GM04504 (cell line): ENCODE measurements at places on chromosomes 5 and 9.
A peak's percentile ranks its signal among the peaks of the same experiment; 100 is the strongest.

DNA sequence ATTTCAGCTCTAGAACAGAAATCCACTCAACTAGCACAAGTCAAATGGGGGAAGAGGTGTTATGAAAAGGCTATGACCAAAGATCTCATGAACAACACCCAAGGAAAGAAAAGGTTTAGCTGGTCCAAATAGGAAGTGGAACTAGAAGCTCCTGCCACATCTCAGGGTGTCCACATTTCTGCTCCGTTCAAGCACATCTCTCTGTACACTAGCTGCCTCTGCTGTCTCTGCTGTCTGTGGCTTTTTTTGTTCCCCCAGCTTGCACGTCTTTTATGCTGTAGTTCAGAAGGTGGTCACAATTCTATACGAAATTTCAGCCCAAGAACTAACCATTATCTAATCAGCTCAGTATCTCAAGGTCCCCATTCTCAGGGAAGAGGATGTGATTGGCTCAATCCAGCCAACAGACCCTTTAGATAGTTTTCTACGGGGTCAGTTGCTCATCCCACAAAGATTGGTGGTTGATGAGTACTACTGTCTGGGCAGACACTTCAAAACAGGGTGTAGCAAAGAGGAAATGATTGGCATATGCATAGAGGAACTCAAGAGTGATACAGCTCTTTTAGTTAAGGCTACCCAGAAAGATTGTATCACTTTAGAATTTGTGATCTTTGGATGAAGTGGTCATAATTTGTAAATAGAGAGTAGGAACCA lies 44.0 kb downstream of the FANCC start:
- DNase-seq = no peak

DNA sequence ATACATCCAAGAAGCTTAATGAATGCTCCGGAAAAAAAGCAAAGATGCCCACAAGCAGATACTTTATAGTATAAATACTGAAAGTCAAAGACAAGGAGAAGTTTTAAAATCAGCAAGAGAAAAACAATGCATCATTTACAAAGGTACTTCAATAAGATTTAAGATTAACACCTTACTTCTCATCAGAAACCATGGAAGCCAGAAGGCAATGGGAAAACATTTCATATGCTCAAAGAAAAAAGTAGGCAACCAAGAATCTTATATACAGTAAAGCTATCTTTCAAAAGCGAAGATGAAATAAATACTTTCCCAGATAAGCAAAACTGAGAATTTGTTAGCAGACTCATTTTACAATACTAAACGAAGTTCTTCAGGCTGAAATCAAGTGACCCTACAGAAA lies 51.1 kb downstream of the ABHD17B start:
- no peak for DNase-seq

DNA sequence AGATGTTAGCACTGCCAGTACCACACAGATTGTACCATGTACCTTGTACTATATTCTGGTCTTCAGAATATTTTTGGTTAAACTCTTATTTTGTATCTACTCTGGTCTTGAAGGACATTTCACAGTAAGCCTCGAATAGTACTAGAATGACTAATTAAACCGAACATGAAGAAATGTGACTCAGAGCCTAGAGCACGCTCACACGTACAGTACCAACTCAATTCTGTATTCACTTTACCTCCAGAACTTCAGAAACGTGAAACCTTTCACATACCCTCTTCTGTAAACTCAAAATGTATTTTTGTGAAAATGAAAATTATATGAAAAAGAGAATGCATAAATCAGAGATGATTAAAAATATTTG lies 112.8 kb downstream of the MVB12B start:
- DNase-seq = peak; percentile 28

GRCh38 chr9:124593651-124594058 lies 86.5 kb upstream of the NR5A1 start:
- DNase-seq = no peak

DNA sequence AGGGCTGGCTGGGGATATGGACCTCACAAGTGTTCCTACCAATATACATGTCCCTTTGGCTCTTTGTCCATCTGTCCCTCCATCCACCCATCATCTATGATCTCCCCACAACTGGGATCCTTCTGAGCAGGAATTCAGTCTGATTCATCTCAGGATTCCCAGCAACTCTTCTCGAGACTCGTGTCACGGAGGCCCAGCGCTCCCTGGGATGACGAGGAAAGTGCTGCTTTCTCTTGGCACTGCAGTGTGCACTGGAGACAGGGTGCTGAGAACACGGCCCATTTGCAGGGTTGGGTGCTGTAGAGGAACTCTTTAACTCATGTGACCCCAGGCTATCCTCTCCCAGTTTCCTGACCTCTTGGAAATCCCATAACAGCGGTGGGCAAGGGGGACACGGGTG lies 72.9 kb downstream of the ANGPTL2 start:
- DNase-seq = no peak

DNA sequence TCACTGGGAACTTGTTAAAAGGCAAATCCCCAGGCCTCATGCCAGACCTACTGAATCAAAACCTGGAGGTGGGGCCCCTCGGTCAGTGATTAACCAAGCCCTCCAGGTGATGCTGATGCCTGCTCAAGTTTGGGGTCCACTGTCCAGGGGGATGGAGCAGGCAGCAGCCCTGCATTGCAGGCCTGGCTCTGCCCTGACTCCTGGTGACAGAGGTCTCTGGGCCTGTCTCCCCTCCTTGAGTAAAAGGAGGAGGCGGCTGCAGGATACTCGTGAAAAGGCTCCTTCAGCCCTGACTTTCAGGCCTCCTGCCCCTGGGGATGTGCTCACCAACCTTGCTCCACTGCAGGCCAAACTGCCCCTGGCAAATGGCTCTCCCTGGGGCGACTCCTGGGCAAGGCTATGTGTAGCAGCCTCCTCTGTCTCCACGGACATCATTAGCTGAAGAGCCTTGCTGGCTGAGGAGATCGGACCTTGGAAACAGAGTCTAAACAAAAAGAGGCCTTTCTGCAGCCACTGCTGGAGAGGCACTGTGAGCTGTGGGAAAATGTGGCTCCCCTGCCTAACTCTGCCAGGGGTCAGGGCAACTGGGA lies 134.8 kb upstream of the ALDH1B1 start:
- no peak for DNase-seq

DNA sequence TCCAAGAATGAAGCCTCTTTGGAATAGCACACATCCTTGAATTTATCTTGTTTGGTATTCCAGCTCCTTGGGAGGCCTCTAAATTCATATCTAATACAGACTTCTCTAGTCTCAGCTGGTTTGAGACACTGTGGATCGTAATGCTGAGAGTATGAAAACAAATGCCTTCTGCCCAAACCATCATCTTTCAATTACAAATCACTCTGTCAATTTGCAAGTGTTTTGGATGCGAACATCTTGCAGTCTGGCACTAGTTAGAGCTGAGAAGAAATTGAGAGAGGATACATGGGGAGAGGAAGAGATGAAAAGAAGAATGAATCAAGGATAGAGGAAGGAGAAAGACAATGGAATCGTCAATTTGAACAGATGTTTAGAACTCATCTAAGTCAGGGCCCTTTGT lies 342.6 kb downstream of the ASTN2 start:
- no peak for DNase-seq

DNA sequence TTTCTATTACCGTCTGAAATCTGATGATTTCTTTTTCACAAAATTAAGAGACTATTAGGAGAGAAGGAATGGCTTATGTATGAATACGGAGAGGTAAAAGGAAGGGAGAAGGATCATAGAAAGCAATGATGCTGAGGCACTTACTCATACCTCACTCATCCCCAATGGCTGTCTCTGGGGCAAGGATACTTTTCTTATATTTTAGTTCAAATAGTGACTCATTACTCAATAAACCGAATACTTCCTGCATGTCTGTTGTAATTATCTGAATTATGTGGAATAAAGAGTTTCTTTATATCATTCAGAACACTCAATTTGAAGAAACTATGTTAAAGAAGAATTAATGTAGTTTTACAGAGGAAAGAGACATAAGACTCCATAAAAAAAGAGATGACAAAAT lies 284.5 kb upstream of the NUDT12 start:
- no peak for DNase-seq

DNA sequence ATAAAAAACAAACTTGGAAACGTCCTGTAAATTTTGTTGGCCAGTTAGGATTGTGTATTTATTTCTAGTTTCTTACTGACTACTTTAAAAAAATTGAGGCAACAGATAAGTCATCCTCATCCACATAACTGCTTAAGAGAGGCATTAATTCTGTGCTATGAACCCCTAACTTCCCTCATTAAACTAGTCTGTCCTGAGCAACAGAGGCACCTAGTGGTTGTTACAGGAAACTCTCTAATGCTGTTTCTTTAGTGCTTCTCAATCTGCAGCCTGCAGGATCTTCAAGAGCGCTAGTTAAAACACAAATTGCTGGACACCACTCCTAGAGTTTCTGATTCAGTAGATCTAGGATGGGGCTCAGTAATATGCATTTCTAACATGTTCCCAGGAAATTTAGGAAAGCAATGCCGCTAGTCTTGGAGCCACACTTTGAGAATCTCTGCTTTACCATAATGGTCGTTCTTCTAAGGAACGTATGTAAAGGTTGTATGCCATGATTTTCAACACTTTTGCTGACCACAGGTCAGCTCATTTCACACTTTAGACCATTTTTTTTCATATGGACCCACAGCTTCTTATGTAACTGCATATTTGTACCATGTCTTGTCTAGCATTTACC lies 410.1 kb upstream of the SMARCA2 start:
- DNase-seq = no peak

DNA sequence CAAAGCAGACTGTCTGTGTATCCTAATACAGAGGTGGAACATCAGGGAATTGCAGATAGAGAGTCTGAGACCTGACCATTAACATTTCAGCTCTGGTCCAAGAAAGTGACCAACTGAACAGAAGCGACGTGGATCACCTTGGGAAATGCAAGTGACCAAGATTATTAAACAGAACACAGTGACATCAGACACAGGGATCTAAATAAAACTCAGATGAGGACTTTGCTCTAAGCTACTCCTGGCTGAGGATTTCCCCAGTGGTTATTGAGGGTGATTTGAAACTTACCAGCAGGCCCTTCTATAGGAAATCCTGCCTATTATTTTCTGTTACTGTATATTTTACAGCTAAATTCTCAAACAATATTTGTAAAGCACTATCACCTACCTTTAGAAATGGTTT lies 436.0 kb downstream of the TMEM38B start:
- no peak for DNase-seq

DNA sequence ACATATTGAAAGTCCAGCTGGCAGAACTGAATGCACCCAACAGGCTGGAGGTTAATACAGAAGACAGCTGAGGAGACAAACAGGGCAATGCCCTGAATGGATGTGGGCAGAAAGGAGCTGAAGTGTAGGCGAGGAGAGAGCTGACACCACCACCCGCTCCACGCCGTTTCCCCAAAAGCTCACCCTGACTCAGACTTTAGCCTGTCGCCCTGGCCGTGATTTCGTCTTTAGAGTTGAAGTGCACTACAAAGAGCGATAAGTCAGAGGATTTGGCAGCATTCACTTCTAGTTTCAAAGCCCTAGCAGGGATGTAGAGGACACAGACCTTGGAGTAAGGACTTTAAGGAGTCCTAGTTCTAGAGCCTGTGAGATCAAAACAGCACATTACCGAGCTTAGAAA lies 2.2 kb upstream of the ERAP1 start:
- no peak for DNase-seq

DNA sequence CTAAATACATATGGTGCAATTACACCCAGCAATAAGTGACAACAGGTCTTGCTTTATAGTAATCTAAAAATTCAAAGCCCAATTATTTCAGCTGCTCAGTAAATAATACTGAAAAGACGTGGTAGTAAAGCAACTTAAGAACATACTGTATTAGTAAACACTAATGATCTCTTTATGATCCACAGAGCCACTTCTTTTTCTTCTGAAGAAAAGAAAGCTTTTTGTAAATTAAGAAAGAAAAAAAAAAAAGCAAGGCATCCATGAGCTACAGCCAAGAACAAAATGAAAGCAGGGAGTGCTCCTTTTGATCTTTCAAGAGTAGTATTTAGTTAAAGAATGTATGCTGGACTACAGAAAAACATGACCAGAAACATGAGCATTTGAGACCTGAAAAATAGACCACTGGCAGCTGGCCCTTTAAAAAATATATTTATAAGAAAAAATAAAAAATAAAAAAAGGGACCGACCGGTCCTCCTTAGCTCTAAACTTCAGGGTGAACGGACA lies 348.7 kb downstream of the GLIS3 start:
- DNase-seq = no peak

DNA sequence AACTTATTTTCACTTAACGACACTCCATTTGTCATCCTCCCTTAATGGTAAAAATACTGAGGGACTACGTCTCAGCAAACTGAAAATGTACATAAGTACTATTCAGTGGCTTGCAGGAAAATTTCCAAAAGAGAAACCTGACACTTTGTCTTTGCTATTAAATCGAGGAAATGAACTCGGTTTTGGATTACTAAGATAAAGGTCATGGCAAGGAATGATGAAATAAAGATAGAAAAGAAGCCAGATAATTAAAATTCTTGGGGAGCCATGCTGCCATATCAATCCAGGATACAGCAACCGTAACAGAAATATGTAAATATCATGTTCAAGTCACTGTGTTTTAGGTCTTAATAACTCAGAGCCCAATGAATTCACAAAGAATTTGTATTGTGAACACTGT lies 647.8 kb downstream of the CDH9 start:
- DNase-seq = no peak

- DNase-seq = no peak
These were observed 361.2 kb upstream of the RIOK2 start for GRCh38 chr5:97544240-97544639.

- peak; percentile 10 for DNase-seq
These were observed 4.6 kb upstream of the FBXL17 start for GRCh38 chr5:108386345-108387061.

- no peak for DNase-seq
These were observed 1032.7 kb downstream of the NR2F1-AS1 start for GRCh38 chr5:92548346-92548745.

- no peak for DNase-seq
These were observed 199.9 kb downstream of the DIRAS2 start for GRCh38 chr9:90442723-90443122.

DNA sequence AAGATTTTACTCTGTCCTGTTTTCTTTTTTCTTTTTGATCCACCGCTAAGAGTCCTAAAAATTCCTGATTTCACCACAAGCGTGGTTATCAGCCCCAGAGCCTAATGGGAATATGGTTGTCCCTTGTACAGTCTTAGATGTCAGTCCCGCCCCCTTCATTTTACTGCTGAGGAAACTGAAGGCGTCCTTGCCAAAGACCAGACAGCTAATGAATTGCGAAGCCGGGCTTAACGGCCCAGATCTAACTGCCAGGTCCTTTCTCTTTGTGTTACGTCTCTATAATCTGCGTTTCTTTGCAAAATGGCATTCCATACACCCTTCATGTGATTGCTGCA lies 497 bp downstream of the NSA2 start:
- no peak for DNase-seq

DNA sequence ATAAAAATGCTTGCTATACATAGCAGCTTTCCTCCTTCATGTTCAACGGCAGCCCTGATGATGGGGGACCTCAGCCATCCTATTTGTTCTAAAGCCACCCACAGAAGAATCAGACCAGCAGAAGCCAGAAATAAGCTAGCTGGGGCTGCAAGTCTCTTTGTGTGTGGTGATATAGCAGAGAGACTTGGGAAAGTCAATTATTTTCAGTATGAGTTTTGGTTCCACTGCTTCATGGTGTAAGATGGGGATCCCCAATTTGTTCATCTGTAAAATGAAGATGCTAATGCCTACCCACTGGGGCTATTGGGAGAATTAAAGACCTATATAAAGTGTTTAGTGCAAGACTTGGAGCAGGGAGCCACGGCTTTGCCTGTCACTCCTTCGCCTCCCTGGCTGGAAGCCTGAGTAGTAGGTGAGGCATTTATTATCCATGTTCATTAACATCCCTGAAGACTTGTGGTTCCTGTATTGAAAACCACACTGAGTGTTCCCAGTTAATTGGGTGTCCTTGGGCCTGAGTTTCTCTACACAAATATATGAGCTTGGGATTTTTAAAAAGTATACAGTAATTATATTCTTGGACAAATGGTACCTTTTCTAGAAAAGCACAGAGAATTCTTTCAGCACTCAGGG lies 210.1 kb upstream of the SLC24A2 start:
- DNase-seq = no peak
